Panc1 (cell line): ENCODE measurements at places on chromosomes 6 and 20.

DNA sequence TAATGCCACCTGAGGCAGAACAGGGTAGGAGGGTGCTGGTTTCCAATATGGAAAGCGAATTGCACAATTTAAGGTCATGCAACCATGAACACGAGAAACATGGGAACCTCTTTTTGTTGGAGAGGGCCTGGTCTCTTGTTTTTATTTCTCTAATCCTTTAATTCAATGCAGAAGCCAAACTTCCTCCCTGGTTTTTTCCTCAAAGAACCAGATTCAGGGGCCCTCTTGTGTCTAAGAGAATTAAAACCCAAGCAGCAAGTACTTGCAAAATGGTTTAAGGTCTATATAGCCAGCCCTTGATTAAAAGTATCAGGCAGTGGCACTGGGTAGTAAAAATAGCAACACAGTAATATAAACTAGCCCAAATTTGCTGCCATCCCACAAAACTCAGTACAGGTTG, 19.5 kb downstream of the GSTA4 start:
- no peak for DNase-seq

DNA sequence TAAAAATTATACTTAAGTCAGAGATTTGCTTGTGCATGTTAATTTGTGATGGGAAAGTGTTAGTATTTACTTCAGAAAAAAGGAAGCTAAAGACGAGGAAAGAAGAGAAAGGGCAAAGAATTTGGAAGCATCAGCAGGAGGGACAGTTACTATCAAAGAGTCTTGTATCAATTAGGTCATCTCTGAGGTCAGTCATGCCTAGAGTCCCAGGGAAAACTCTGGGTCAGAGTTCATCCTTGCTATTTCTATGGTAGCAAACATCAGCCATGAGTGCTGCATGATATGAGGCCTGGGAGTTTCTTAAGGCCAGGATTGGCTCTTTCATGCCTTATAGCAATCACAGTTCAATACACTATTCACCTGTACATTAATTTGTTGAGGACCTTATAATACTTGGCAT, 292.9 kb downstream of the FARS2 start:
- no peak for DNase-seq

DNA sequence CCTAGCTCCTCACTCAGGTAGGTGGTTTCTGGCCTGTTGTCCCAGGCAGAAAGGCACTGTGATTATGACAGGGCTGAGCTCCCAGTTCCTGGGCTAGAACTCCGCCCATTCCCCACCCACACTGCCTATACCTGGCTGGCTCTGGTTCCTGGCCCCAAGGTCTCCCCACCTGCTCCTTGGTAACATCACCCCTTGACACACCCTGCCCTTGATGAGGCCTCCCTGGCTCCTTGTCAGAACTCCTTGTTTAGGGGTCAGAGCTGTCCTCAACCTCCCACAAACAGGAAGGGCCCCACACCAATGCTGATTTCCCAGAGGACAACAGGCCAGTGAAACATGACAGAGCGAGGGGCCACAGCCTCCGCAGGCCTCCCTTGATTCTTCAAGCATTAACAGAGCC, 15.5 kb upstream of the MYMX start:
- DNase-seq: no peak

GRCh38 chr6:84801250-84801649, 36.9 kb upstream of the TBX18 start:
- DNase-seq: no peak

DNA sequence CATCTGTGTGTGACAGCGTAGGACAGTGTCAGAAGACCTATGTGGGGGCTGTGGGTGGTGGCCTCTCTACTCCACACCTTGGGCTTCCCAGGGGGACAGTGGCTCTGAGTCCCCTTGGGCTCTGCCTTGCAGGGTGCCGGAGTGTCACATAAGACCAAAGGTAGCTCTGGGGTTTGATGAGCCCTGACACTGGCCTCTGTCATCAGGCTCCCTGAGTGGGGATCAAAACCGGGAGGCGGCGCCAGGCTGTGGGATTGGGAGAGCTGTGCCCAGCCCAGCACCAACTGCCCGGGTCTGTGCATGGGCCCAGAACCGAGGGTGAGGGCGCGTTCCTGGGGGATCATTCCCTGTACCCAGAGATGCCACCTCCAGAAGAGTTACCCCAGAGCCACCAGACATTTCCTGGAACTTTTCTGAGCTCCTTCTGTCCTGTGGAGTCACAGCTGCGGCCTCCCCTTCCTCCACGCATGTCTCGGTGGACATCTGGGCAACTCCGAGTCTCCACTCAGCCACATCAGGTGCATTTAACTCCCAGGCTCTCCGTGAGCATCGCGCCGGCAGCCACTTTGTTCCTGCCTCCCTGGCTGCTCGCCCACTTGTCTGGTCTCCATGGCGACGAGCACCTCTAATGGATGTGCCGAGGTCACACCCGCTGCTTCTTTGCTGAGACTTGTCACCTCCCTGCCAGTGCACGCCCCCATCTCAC, 94.7 kb downstream of the TMEM242 start:
- no peak for DNase-seq

- no peak for DNase-seq
These were observed 36.7 kb downstream of the NINL start for GRCh38 chr20:25548613-25549086.

GRCh38 chr20:21353236-21353635, 44.1 kb downstream of the NKX2-4 start:
- no peak for DNase-seq

GRCh38 chr6:97876711-97877110, 593.7 kb upstream of the MMS22L start:
- no peak for DNase-seq

DNA sequence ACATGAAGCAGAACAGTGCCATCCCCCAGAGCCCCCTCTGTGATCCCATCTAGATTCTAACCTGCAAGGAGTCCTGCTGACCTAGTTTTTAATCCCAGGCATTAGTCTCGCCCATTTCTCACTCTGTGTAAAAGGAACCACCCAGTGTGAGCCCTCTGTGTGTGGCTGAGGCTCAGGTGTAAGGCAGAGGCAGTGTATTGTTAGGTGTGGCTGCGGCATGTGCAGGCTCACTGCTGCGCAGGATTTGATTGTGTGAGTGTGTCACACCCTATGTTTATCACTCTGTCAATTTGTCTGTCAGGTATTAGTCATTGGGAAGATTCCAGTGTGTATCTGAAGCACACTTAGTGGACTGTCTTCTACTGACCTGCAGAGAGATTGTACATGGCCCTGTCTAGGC, 13.7 kb upstream of the CST8 start:
- no peak for DNase-seq

GRCh38 chr6:90168693-90169131, 127.9 kb downstream of the BACH2 start:
- no peak for DNase-seq

GRCh38 chr6:81838724-81839426, 86.4 kb upstream of the TENT5A start:
- DNase-seq: no peak

DNA sequence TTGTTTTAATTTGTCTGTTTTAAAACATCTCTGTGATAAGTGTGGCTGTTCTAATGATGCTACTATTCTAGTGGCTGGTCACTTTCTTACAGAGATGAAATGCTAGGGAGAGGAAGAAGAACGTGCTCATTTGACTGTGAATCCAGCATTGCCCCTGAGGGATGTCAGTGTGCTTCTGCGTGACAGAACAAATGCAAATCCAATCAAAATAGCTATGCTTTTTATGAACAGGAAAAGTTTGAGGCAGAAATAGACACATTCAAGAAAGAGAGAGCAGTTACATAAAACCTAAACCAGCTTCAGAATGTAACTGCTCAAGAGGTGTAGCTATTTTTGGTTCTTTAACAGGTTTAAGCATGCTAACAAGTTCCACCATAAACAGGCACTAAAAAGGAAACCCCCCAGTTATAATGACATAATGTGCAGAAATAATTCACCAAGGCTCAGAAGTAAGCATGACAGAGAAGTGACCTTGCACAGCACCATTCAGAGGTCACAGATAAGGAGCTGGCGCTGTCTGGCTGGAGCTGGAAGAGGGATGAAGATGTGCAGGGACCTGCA, 385.3 kb downstream of the EPM2A start:
- DNase-seq: no peak

DNA sequence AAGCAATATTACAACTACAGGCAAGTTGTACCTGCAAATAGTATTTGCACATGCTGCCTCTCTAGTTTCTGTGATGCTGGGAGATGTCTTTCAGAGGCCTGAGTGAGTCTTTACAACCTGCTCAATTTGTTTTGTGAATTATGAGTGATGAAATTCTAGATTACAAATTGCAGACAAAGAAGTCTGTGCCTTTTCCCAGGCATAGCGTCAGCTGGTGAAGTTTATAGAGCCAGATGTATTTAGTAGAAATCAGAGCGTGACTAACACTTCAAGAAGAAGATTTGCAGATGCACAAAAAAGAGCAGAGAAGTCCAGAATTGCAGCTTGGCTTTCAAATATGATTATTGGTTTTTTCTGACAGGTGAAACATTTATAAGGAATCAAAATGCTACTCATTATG, 289.9 kb downstream of the PLCB1 start:
- no peak for DNase-seq

DNA sequence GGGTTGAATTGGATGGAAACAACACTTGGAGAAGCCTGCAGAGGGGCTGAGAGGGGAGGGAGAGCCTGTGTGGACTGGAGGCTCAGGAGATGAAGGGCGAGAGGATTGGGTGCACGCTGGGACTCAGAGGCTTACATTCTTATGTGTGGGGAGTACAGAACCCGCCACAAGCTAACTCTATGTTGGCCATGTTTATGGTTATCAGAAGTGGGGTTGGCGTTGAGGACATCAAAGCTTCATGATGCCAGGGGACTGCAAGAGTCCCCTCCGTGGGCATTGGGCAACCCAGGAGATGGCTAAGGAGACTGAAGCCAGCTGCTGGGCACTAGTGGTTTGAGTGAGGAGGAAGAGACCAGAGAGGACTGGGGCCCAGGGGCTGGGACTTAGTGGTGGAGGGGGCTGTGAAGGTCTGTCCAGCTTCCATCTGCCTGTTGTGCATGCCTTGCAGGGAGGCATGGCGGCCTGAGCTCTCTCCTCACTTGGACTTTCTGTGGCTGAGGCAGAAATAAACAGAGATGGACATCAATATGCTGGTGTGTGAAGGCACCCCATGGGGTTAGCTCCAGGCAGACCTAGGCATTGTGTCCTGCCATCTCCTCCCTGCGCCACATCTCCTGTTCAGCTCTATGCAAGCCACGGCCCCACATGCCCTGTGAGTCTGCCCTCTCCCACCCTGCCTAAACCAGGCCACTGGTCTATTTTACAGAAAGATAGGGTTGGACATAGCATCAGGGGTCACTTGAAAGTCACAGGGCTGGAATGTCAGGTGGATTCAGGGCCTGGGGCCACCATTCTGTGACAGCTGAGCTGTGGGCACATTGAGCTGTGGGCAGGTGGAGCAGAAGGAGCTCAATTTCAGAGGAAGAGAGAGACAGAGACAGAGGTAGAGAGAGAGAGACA, 61.6 kb downstream of the PHACTR3 start:
- no peak for DNase-seq

DNA sequence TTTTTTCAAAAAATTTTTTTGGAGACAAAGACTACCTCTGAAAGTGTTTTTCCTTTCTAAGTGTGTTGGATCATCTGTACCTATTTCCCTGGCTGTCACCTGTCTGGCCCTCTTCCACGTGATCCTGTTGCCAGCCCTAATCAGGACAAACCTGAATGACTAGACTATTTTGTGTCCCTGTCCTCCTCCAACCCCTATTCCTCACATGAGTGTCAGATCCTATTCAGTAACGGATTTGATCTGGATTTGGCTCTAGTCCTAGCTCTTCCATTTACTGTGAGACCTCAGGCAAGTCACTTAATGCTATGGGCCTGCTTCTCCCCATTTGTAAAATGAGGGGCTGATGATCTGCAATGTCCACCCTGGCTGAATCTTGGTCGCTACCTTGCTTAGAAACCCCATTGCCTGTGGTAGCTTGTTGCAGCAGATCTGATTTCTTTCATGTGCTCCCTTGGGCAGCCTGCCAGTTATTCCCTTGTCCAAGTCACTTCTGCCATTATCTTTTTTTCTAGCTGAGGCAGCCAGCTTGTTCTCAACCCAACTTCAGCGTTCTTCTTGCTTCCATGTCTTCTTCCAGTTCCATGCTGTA, 4.8 kb downstream of the PHF20 start:
- no peak for DNase-seq

DNA sequence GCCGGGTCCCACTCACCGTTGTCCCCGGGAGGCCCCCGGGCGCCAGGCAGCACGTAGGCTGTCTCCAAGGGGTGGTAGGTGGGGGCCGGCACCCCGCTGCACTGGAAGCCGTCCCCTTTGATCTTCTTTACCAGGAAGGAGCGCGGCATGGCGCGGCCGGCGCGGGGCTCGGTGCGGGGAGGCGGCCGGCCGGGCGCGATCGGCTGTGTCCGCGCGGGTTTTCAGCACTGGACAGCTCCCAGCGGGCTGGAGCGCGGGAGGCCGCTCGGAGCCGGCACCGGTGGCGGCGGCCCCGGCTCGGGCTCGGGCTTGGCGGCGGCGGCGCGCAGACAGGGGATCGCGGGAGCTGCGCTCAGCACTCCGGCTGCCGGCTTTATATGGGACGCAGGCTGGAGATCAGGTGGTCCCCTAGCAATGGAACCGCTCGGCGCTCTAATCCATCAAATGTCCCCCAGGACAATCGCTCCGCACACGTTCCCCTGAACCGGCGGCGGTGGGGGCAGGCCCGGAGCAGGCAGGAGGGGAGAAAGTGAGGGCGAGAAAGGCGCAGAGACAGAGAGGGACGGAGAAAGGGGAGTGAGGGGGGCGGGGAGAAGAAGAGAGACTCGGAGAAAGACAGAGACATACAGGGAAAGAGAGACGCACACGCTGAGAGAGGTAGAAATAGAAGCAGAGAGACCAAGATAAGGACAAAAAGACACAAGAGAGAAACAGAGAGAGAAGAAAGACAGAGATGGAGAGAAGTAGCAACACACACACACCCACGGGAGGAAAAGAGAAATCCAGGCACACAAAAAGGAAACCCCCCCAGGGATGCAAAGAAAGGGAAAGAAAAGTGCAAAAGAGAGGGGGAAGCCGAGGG, at the start of gene SCRT2:
TSS of gene SCRT2 (minus strand) at position 350 of the 862 bp plus-strand sequence. CDS start at position 149, 201 bp downstream.
- no peak for DNase-seq
